ENCODE measurements at places on chromosomes 2 and 18.

DNA sequence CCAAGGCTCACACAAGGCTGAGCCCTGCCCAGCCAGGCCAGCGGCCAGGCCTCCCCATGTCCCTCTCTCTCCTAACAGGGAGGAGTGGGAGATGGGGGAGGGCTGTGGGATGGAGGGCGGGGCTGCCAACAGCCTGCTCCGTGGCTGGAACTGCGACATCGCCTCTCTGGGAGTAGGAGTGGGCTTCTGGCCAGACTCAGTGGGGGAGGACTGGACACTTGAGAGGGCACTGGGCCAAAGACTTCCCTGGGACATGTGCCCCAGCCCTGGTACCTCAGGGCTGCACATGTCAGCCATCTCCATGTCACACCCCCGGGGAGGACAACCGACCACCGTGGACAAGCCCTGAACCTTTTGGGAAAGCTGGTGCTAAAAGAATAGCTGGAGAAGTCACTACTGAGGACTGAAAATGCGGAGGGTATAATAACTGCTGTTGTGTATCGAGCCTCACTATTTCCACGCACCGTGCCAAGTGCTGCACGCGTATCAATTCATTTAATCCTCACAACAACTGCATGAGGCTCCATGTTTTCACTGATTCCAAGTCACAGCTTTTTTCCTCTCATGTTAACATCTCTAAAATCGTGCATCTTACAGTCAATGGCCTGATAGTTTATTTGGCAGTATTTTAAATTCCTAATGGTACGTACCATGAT, 127.3 kb downstream of the MSH2 start:
- DNase-seq = no peak

DNA sequence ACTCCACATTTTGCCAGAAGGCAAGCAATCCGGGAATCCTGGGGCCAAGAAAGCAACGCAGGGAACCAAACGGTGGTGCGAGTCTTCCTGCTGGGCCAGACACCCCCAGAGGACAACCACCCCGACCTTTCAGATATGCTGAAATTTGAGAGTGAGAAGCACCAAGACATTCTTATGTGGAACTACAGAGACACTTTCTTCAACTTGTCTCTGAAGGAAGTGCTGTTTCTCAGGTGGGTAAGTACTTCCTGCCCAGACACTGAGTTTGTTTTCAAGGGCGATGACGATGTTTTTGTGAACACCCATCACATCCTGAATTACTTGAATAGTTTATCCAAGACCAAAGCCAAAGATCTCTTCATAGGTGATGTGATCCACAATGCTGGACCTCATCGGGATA, 26.8 kb downstream of the B3GNT2 start:
- DNase-seq = no peak

DNA sequence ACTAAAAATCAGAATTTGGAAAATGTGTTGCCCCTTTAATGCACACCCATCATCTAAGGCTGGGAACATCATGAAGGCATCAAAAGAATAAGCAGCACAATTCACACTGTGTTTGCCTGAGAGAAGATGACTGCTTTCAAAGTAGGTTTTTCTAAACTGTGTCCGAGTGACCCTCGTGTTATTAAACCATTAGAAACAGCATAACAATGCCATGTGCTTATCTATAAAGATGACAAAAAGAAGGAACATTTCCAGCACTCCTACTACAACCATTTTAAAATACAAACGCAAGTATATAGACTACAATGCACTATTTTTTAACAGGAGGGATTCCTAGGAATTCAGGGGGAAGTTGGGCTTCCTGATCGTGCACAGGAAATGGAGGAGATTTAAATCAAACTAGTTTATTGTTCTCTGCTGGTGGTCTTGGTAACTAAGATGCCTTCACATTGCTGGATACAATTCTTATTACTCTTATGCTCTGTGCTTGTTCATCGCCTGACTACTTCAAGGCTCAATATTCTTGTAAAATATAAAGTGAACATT, 305.9 kb upstream of the CCDC68 start:
- DNase-seq = no peak

- DNase-seq = no peak
These were observed 22.5 kb upstream of the TCF4 start for GRCh38 chr18:55610506-55610905.

DNA sequence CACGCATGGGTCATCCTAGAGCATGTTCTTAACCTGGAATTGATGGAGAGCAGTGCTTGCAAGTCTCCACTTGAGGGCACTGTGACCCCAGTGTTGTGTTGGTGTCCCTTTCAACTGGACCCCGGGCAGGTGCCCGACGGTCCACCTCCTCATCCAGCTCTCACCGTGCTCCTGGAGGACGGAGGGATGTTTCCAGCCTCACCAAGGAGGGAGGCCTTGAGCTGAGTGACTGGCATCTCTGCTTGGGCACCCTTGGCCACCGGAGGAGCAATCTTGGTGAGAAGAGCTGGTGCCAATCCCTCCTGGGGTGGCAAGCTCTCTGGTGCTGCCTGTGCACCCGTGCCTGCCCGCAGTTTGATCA, 45.4 kb upstream of the ASB18 start:
- no peak for DNase-seq

DNA sequence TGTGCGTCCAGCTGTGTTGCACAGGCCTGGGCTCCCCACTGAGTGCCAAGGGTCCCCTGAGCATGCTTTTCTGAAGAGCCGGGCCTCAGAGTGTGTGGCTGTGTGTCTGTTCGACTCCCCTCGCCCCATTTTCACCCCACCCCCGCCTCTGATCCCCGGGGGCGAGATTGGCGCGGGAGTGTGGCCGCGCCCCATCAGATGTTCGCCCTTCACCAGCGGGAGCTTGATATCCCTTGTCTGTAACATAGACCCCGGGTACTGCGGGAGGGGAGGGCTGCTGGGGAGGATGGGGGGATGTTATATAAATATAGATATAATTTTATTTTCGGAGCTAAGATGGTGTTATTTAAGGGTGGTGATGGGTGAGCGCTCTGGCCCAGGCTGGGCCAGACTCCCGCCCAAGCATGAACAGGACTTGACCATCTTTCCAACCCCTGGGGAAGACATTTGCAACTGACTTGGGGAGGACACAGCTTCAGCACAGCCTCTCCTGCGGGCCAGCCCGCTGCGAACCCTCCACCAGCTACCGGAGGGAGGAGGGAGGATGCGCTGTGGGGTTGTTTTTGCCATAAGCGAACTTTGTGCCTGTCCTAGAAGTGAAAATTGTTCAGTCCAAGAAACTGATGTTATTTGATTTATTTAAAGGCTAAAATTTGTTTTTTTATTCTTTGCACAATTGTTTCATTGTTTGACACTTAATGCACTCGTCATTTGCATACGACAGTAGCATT, 1.5 kb downstream of the RHOB start:
- DNase-seq = no peak

- no peak for DNase-seq
These were observed 3.9 kb downstream of the MARCO start for GRCh38 chr2:118945881-118946280.

- no peak for DNase-seq
These were observed 150.2 kb upstream of the KLHL14 start for GRCh38 chr18:32922951-32923430.

GRCh38 chr2:216107320-216107719, 1.8 kb upstream of the XRCC5 start:
- DNase-seq = no peak

- DNase-seq = peak; percentile 93
These were observed at the start of gene SPAG16 for GRCh38 chr2:213284105-213285090. TSS of gene SPAG16 (plus strand) at chr2:213284464.

DNA sequence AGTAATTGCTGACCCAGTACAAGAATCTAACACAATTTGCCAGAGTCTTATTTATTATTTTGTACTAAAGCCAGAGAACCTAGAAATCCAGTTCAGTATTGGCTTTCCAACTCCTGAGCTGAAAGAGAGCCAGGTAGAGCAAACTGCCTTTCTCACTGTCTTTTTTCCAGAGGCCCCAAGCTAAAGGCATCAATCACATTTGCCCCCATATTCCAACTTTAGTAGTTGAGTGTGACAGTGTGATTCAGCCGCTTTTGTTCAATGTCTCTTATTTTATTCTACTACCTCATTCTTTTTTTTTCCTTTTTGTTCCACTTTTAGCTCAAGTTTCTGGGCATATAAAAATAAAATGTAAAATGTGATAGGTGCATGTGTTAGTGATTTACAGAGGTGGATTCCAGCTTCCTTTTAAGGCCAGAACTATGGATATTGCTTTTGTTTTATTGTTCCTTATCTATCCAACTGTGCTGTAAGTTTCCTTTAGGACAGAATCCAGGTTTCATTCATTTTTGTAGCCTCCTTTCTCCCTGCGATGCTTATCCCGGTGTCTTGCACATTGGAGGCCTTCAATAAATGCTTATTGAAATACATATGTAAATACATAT, 153.0 kb downstream of the ZEB2 start:
- no peak for DNase-seq

Measured in activated CD4-positive, alpha-beta T cell treated with anti-CD3 and anti-CD28 coated beads for 24 hours (primary cell).